NCI-H2029 (cell line): ENCODE measurements at places on chromosomes 16 and 17.

GRCh38 chr16:50697881-50698767 is 4.7 kb downstream of the NOD2 start:
- DNase-seq = no peak

DNA sequence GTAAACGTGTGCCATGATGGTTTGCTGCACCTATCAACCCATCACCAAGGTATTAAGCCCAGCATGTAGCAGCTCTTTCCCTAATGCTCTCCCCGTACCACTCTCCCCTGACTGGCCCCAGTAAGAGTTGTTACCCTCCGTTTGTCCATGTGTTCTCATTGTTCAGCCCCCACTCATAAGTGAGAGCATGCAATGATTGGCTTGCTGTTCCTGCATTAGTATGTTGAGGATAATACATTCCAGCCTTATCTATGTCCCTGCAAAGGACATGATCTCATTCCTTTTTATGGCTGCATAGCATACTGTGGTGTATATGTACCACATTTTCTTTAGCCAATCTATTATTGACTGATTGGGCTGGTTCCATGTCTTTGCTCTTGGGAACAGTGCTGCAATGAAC is 1294.9 kb upstream of the CDH8 start:
- DNase-seq = no peak

- no peak for DNase-seq
Measured at GRCh38 chr17:57955183-57955931, at the start of gene CUEDC1. Gene CUEDC1 (minus strand): TSS chr17:57955412. CDS start chr17:57885564, 69,848 bp downstream.

DNA sequence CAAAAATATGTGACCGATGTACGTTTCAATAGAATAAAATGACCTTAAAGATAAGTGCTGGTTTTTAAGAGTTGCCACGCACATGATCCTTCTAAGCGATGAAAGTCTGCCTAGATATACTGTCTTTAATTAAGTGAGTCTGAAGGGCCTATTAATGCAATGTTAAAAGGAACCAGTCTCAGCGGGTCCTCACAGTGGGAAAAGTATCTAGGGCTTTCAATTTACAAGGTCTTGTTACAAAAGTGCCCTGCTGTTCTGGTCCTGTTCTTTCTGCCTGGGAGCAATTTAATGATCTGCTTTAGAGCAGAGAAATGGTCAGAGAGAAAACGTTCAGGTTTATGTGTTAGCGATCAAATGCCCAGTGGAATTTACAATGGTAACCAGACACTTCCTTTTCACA is 864.0 kb downstream of the KCNJ2 start:
- no peak for DNase-seq

- DNase-seq = no peak
Measured at GRCh38 chr16:29313559-29314048, 92.9 kb downstream of the NPIPB11 start.

DNA sequence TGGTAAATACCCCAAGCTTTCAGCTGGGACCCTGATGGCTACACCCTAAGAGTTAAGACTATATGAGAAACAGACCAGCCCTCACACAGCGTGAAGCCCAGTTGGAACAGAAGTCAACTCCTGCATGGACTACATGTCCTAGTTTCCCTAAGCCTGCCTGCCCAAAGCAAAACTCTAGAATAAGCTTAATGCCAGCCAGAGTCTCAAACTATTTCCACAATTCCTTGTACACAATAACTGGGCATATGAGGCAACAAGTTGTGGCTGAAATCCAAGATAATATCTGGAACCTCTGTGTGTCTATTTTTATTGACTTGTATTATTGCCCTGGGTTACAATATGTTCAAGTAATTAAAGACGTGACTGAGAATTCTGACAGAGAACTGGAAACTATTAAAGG is 19.4 kb downstream of the MYH10 start:
- DNase-seq = no peak

DNA sequence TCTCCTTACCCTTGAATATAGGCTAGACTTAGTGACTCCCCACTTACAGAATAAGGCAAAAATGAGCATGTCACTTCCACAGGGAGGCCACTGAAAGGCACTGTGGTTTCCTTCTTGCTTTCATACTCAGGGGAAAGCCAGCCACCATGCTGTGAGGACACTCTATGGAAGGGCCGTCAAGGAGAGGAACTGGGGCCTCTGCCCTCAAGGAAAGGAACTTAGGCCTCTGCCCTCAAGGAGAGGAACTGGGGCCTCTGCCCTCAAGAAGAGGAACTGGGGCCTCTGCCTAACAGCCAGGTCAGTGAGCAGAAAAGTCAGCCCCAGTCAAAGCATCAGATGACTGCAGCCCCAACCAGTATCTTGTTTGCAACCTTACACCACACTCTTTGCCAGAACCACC is 30.1 kb downstream of the VPS35 start:
- DNase-seq = no peak

GRCh38 chr17:78708510-78708973 is 73.5 kb downstream of the CYTH1 start:
- DNase-seq = peak; percentile 24

GRCh38 chr16:695355-696089 is 5.3 kb upstream of the WDR24 start:
- peak; percentile 90 for DNase-seq

DNA sequence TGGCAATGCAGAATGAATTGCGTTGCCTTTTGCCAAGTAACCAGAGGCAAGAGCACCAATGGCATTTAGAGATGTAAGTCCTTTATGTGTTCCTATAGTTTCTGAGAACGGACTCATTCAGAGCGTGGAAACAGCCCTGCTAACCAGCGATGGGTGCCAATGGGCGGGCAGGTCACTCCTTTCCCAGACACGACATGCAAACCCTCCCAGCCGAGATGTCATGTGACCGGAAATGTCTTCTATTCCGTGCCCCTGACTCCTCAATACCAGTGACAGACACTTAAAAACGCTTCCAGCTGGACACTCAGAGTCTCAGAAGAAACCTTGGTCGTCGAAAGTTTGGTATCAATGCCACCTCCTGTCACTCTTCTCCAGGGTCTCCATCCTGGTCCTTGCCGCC is 3.2 kb downstream of the FBF1 start:
- DNase-seq = peak; percentile 21

GRCh38 chr17:63041722-63042121 is 75.7 kb downstream of the TANC2 start:
- DNase-seq = no peak

DNA sequence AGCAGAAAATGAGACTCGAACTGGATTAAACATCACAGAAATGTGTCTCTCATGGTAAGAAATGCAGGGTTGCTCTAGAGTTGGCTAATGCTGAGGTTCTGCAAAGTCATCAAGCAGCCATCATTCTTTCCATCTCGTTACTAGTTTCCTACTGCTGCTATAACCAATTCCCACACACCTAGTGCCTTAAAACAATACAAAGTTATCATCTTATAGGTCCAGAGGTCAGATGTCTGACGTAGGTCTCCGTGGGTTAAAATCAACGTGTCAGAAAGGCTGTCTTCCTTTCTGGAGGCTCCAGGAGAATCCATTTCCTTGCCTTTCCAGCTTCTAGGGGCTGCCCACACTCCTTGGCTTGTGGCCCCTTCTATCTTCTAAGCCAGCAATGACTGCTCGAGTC is 118.6 kb downstream of the STX8 start:
- no peak for DNase-seq

DNA sequence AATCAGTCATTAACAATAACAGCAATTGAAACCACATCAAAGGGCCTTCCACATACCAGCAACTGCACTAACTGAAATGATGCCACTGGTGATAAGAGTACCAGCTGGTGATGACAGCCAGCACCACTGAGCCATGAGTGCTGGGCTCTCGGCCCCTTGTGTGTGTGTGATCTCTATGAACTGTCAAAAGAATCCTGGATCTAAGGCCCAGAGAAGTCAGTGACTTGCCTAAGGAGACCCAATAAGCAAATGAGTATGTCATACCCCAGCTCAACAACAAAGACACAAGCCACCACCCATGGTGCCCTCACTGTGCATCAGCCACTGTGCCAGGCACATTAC is 220.9 kb downstream of the ZNF423 start:
- no peak for DNase-seq

DNA sequence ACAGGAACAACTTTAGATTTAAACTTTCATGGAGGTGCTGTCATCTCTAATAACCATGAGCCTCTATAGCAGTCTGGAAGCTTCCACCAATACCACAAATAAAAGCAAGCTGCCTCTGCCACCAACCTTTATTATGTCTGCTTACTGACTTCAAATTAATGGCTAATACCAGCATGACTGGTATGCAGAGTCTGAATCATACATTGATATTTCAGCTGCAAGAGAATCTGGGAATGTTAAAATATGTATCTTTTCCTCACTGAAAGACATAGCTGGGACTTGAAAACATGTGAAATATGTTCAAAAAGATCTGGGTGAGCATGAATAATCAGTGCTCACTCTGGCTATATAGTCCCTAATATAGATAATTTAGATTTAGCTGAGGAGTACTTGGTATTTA is 488.6 kb downstream of the CDH8 start:
- DNase-seq = no peak

- DNase-seq = peak; percentile 82
Measured at GRCh38 chr17:17416007-17416399, 60.8 kb upstream of the MED9 start.

DNA sequence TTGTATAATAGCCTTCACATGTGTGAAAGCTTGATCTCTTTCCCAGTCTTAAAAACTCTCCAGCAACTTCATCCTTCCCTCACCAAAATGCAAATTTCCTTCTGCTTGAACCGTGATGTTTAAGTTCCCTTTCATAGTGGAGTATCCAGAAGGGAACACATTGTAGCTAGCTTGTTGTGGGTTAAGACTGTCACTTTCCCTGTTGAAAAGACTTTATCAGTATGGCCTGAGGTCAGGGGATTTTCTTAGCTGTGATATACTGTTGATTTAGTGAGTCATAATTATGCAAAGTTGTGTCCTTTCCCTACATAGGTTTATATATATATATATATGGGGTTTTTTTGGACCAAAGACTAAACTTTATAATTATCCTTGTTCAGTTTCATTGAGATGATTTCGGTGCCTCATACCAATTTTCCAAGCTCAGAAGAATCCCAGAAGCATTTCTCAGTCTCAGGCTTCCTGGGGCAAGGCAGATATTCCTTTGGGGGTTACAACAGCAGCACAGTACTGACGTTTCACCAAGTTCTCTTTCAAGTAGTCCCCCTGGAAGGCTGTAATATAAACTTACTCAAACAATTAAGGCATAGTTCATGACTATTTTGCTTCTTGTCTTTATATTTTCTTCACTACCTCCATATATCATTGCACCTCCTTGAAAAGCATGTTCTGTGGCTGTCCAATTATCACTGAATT is 35.7 kb downstream of the ESRP2 start:
- DNase-seq = no peak

- peak; percentile 84 for DNase-seq
Measured at GRCh38 chr17:63258785-63259184, 187.3 kb downstream of the CYB561 start.

DNA sequence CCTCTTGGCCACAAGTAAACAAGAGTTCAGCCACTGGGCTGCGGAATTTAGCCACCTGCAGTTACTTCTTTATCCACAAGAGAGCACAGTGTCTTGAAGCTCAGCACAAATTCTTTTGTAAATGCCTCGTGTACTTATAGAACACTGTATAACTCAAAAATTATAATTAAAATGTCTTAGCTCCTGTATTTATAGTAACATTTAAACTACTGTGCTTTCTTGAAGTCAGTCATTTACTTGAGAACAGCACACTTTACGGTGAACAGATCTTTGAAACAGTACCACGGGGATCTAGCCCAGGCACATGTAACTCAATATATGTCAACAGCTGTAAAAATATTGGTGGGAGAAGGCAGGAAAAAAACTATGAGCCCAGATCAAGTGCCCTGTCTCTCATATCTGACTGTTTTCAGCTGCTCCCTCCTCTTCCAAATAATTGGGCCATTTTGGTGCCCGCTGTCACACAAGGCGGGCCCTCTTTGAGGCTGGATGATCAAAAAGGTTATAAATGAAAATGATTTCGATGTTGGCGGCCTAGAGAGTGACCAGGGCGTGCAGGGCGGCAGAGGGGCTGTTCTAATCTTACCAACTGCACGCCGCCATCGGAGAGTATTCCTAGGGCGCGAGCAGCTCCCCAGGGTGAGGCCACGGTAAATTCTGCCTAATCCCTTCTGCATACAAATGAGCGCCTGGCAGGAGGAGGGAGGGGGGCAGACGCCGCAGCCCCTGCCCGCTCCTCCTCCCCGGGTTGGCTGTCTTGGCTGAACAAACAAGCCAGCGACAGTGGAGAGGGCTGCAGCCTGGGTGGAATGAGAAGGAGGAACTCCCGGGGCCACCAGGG is 183.2 kb downstream of the C16orf78 start:
- DNase-seq = no peak

- DNase-seq = no peak
Measured at GRCh38 chr17:79607940-79608623, 2.8 kb downstream of the RBFOX3 start.

DNA sequence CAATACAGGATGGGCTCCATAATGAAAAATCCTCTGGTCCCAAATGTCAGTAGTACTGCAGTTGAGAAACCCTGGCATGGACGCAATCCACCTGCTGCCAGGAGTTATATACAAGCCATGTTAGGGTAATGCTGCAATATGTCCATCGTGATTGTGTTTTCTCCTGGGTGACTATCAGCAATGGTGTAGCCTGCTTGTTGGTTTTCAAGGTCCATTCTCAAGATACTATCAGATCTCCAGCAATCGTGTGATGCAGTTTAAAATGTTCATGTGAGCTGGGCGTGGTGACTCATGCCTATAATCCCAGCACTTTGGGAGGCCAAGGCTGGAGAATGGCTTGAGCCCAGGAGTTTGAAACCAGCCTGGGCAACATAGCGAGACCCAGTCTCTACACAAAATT is 24.0 kb downstream of the ABCC1 start:
- DNase-seq = no peak

- no peak for DNase-seq
Measured at GRCh38 chr17:7717756-7718350, 309 bp downstream of the DNAH2 start.

- DNase-seq = peak; percentile 88
Measured at GRCh38 chr16:27426423-27427408, 24.7 kb downstream of the IL21R start.

- DNase-seq = no peak
Measured at GRCh38 chr16:3536271-3536731, 35.5 kb downstream of the CLUAP1 start.

- no peak for DNase-seq
Measured at GRCh38 chr16:78217276-78217675, 117.8 kb downstream of the WWOX start.
